Sciatic nerve (tissue), 2 donors: ENCODE measurements at places on chromosomes 16 and 17.

- no peak for DNase-seq
Measured at GRCh38 chr17:37162800-37163199, 213.0 kb upstream of the C17orf78 start.

GRCh38 chr17:69480245-69480644, 65.7 kb downstream of the MAP2K6 start:
- no peak for DNase-seq

DNA sequence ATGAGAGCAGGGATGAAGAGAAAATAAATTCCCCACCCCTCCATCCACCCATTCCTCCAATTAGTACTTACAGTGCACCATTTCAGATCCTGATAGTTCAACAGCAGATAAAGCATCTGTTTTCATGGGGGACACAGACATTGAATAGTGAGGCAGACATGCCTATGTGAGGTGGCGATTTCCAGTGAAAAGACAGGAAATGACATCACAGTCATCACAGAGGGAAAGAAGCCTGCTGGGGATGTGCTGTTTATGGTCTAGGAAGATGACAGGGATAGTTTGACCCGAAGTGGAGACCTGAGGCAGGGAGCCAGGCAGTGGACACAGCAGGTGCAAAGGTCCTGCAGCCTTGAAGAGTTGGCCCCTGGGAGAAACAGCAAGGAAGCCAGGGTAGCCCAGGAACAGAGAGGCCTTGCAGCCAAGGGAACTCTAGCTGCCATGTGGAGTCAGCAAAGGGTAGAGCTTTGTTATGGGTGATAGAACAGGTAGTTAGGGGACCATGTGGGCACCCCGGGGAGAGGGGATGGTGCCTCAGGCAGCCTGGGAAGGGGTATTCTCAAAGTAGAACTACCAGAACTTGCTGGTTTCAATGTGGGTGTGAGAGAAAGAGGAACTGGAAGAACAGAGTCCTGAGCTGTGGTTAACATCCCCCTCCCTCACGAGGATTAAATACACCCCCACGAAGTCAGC, 256.6 kb downstream of the CPPED1 start:
- no peak for DNase-seq

GRCh38 chr16:69727916-69728270, 1.5 kb upstream of the NQO1 start:
- peak; percentile 66 for DNase-seq
